ENCODE measurements at places on chromosomes 4 and X.

- peak; percentile 29 for DNase-seq
Observed at GRCh38 chr4:66911880-66912279, 633.4 kb downstream of the CENPC start.

DNA sequence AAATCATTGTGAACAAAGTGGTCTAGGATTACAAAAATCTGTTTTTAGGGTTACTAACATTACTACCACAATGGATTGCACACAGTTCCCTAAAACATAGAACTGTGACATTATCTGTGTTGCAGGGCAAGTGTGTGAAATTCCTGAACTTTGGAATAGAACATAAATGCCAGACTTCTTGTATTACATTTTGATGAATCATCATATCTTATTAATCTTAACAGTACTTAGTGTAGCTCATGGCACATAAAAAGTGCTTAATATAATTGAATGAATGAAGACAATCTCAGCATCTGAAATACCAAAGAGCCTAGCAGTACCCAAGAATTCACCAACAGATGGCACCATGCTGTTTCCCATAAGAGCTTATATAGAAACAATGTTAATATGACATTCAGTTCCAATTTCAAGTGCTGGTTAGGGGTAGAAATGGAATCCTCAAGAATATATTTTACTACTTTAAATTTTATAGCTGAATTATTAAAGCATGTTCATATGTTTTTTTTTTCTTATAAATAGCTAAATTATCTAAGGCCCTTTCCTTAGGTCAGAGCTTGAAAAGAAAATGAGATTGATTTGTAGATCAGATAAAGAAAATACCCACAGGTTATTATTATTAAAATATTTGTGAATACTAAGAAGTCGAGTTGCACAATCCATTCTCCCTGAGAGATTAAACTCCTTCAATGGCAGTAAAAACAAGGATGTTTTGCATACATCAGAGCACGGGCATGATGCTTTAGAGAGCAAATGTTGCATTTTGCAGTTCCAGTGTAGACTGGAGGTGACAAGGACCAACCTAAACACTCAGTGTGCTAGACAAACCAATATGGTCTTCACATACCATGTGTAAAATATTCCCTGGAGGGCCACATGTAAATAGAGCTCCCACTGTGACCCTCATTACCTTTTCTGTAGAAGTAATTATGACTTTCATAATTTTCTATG, 25.7 kb upstream of the SHISA3 start:
- peak; percentile 69 for DNase-seq

- DNase-seq, result no peak
Observed at GRCh38 chr4:174275101-174275500, 8.4 kb downstream of the FBXO8 start.

- DNase-seq, result no peak
Observed at GRCh38 chr4:177182728-177183127, 126.9 kb upstream of the NEIL3 start.

GRCh38 chr4:44093390-44093789, 355.2 kb downstream of the KCTD8 start:
- no peak for DNase-seq

GRCh38 chr4:81470456-81471297, 1.0 kb downstream of the RASGEF1B start:
- DNase-seq, result peak; percentile 64

DNA sequence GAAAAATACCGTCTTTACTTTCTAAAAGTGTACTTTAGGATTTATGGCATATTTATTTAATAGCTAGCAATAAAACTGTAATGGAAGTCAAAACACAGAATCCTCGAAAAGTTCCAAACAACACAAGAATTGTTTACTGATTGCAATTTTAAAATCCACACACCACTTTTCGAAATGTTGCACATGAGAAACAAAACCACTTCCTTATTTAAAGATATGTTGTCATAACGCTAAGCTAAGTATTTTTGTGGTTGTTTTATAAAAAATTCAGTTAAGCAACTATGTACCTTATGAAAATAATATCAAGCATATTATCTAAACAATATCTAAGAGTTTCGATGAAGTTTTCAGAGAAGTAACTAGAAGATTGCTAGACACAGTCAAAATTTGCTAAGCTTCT, 344 bp downstream of the TMPRSS11D start:
- DNase-seq, result no peak

DNA sequence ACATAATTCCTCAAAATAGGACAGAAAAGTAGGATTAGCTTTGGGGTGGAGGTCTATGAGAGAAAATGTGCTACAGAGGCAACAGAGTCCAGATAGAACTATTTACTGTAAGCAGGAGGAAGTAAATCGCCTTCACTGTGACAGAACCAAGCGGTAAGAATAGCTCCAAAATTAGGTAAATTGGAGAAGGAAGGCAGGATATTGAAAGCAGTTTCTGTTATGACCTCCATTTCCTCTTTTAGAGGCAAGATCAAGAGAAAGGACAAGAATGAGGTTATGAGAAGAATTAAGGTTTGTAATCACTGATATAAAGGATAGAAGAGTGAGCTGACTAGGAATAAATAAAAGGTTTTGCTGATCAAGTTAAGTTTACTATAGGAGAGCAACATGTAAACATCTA, 44.1 kb upstream of the NEUROG2 start:
- no peak for DNase-seq
